ENCODE measurements at places on chromosomes 3 and 15.

GRCh38 chr3:93843981-93844380 is 129.7 kb downstream of the PROS1 start:
- DNase-seq = no peak

DNA sequence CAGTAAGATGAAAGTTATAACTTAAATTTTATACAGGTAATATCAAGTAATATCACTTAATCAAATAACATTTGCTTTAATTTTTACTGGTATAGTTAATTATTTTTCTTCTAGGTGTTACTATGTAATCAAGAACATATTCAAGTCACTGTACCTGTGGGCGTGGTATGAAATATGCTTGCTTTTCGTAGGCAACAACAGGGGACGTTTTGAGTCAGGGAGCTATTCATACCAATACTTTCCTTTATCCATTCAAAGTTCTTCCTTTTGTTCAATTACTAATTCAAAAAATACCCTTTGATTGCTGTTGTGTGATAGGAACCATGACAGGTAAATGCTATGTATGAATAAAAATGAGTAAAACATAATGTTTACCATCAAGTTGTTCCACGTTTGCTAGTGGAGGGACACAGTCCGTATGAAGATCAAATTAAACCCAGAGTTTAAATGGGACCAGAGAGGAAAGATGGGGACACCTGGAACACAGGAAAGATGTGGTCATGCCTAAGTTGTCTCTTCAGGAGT is 654.0 kb upstream of the KCNMB2 start:
- DNase-seq = peak; percentile 42

GRCh38 chr15:91882858-91883586 is 29.5 kb downstream of the SLCO3A1 start:
- no peak for DNase-seq

GRCh38 chr3:158748237-158748828 is 16.1 kb upstream of the RARRES1 start:
- DNase-seq = peak; percentile 9

GRCh38 chr3:2661078-2661477 is 449.1 kb downstream of the IL5RA start:
- no peak for DNase-seq

GRCh38 chr3:11201251-11202019 is 47.1 kb downstream of the HRH1 start:
- DNase-seq = no peak

- no peak for DNase-seq
These were observed 3.6 kb downstream of the PLIN1 start for GRCh38 chr15:89675606-89676005.

- no peak for DNase-seq
These were observed 27.1 kb downstream of the IL20RB start for GRCh38 chr3:136984837-136985236.

- DNase-seq = no peak
These were observed 123.2 kb downstream of the MAGI1 start for GRCh38 chr3:65915477-65915876.

GRCh38 chr3:49813497-49814174 is at the start of gene UBA7:
Gene UBA7 (minus strand): TSS chr3:49813953. CDS start chr3:49813787, 166 bp downstream.
- peak; percentile 62 for DNase-seq

DNA sequence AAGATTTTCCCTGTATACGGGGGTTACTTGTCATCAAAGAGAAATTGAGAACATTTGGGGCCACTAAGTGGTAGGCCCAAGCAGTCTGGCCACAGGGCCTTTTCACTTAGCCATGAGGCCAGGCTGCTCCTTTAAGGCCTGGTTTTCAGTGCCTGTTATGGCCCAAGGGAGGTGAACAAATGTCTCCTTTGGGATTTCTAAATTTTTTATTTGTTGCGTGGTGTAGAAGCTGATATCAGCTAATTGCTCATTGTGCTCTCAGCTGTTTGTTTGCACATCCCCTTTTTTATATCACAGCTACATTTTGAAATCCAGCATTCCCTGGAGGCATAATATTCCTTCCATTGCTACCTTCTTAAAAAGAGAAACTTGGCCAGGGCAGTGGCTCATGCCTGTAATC is 48.5 kb downstream of the RLBP1 start:
- no peak for DNase-seq

GRCh38 chr15:82554849-82555248 is 14.6 kb upstream of the RPS17 start:
- DNase-seq = no peak

DNA sequence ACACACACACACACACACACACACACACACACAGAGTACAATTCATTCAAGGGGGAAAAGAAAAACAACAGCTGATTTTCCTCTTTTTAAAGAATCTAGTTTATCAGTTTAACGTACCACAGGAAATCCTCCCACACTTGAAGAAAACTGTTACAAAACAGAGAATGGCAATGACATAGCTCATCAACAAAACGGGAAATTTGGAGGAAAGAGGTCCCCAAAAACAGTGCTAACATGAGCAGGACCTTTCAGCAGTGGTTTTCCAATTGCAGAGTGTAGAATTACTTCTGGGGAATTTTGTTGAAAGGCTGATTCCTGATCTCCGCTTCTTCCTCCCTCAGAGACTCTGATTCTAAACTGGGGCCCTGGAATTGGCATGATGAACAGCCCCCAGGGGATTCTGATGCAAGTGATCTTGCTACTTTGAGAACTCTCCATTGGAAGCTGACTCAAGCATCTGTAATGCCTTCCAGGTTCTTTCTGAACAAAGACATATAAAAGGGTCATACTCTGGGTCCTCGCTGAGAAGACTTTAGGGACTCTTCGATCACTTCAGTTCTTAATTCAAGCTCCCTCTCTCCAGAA is 442.6 kb upstream of the PROK2 start:
- DNase-seq = no peak

DNA sequence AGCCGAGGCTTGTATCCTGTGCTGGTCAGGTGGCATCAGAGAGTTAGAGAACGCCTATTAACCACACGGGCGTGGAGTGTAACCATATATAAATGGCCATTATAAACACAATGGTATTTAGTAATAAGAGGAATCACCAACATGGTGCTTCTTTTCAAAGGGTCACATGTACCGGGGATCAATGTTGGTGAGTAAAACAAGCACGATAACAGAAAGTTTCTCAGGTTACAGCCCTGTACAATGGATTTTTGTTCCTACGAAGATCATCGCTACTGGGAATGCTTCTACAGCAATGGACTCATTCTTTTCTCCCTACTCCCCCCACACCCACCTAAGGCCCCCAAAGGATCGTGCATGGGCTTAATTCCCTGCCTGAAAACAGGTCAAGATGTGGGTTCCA is 42.5 kb downstream of the MEIS2 start:
- no peak for DNase-seq

DNA sequence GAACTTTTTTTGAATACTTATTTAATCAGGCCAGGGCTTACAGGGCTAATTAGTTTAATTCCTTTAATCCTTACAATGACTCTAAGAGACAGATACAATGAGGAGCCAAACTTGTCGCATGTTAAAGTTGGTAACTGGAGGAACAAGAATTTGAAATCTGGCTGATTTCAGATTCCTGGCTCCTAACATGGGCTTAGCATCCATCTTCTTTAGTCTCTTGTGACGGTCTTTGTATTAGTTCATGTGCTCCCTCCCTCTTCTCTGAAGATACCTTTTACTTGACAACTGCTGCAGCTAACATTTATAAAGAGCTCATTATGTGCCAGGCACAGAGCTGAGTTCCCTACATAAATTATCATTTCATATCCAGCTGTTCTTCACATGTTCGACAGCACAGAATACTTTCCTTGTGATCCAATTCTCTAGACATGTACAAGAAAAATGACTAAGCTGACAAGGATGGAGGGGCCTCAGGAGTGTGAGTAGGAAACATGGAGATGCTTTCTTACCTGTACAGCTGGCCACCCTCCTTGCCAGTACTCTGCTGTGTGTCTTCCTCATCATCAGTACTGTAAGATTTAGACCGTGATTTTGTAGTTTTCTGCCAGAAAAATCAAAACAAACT is 206.8 kb upstream of the STRIT1 start:
- no peak for DNase-seq

DNA sequence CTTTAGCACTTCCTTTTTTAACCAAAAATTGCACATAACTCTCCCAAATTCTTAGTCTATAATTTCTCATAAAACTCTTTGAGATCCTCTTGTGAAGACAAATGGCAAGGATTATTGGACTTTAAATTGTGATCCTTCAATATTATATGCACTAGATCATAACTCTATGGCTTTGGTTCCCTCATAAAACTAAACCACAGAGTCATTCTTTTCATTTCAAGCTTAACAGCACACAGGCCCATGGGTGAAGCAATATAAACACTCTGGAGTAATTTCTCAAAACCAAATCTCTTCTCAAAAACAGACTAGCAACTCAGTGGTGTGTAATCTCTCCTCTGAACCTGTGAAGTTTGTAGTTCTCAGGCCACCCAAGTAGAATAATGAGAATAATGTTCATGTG is 171.0 kb upstream of the NECTIN3 start:
- no peak for DNase-seq

DNA sequence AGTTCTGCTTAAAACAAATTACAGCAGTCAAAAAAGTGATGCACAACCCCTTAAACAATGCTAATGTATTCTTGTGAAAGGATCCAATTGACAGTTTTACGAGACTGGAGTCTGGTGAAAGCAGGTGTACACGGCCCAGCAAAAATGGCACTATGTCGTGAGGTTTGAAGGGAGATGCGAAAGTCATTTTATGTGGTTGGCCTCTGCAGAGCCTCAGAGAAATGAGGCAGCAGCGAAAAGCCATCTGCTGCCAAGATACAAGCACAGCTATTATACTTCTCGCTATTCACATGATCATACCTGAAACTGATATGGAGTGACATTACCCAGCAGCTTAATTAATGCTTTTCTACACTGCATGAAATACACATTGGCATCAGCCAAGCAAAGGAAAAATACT is 36.4 kb downstream of the MECOM start:
- DNase-seq = no peak

- DNase-seq = no peak
These were observed 171.8 kb downstream of the ALCAM start for GRCh38 chr3:105538483-105538882.

- DNase-seq = peak; percentile 74
These were observed 52.1 kb downstream of the TGFBR2 start for GRCh38 chr3:30658328-30659052.

All from activated CD4-positive, alpha-beta T cell treated with anti-CD3 and anti-CD28 coated beads for 36 hours (primary cell).